ENCODE measurements at places on chromosomes 2 and 18.

GRCh38 chr2:179604598-179604997 is 256.8 kb downstream of the ZNF385B start:
- DNase-seq: no peak

DNA sequence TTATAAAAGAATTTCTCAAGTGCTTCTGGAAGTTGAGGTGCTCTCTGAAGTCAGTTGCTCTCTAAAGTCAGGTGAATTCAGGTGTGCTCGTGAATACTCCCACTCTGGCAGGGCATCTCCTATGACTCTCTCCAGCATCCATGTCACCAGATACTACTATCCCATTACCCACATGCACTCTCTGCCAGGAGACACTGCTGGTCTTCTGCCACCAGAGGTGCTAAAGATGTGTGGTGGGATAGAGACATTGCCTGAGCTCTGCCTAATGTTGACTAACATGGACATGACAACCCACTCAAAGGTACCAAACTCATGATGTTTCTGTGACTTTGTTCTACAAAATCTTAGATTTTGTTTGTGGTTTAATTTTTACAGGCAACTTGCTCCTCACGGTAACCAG is 106.4 kb upstream of the HNRNPA3 start:
- no peak for DNase-seq

- no peak for DNase-seq
These were observed 18.3 kb upstream of the RIF1 start for GRCh38 chr2:151391436-151391835.

GRCh38 chr2:7430869-7431641 is 513.8 kb downstream of the RNF144A start:
- no peak for DNase-seq

DNA sequence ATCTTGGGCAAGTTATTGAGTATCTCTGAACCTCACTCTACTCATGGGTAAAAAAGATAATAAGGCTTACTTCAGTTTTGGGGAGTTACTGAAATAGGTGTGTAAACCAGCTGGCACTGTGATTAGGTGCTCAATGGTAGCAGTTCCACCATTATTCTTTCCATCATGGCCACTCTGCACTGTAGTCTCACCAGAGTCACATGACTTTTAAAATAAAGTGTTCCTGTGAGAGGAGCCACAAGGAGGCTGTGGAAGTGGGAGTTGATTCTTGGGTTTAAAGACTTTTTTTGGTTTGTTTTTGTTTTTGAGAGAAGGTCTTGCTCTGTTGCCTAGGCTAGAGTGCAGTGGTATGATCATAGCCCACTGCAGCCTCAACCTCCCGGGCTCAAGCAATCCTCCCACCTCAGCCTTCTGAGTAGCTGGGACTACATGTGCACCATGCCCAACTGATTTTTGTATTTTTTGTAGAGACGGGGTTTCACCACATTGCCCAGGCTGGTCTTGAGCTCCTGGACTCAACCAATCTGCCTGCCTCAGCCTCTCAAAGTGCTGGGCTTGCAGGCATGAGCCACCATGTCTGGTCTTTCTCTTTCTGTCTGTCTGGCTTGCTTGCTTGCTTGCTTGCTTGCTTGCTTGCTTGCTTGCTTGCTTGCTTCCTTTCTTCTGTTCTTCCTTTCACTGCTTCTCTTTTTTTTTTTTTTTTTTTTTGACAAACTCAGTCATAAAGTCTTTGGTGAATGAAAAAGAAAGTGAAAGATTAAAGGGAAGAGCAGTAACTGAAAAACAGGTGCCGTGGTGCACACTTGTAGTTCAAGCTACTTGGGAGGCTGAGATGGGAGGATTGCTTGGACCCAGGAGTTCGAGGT is 21.2 kb upstream of the ACVR1 start:
- no peak for DNase-seq

GRCh38 chr2:61855318-61855613 is 1.4 kb upstream of the FAM161A start:
- DNase-seq: no peak

Data from HCEC 1CT (cell line).